ENCODE measurements at places on chromosomes 12 and 14. TPM values are rescaled to one million over a fixed set of nuclear protein-coding genes. Genes with fewer than 3 reads are reported as not detected.

GRCh38 chr12:3137268-3137781, 60.1 kb downstream of the TSPAN9 start:
- H3K4me3 ChIP-seq = no peak overlapping the region
- peaks cover 98% of the 10 kb centered on the region for H3K4me1 ChIP-seq
- peak overlapping the region; percentile 80 for H3K27ac ChIP-seq
- H3K36me3 ChIP-seq = no peaks in the 10 kb centered on the region

Gene KRT8
- 96.6 TPM for total RNA-seq

GRCh38 chr12:72110937-72111650, 161.1 kb upstream of the TRHDE start:
- DNase-seq = no peak
- H3K4me1 ChIP-seq = no peaks in the 10 kb centered on the region
- H3K27ac ChIP-seq = no peak overlapping the region
- no peak overlapping the region for H3K4me3 ChIP-seq
- no peaks in the 10 kb centered on the region for H3K27me3 ChIP-seq
- H3K36me3 ChIP-seq = no peaks in the 10 kb centered on the region

Gene CRACR2A
- total RNA-seq = 9.4 TPM

Gene AMDHD1
- total RNA-seq = 0.55 TPM

DNA sequence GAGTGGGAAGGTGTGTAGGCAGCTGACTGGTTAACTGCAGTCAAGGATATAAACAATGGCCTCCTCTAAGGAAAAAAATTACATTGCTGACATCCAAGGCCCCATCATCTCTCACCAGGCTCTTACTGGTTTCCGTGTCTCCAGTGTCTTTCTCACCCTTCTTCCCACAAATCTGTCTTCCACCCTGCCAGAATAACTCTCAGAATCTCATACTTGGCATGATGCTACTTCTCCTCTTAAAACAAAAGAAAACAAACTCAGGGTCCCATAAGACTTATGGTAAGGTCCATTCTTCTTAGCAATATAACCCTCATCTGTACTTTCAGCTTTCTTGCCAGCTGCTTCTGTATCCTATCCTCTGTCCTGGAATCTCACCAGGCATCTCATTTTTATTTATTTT, 68.9 kb downstream of the SUSD6 start:
- DNase-seq = no peak
- no peak overlapping the region for H3K4me3 ChIP-seq
- peaks cover 19% of the 10 kb centered on the region for H3K4me1 ChIP-seq
- H3K27ac ChIP-seq = no peak overlapping the region

- H3K27me3 ChIP-seq = no peaks in the 10 kb centered on the region
- H3K4me3 ChIP-seq = no peak overlapping the region
- no peak for DNase-seq
- no peak overlapping the region for H3K27ac ChIP-seq
- no peaks in the 10 kb centered on the region for H3K36me3 ChIP-seq
Measured at GRCh38 chr14:95951359-95951758, 74.7 kb downstream of the TUNAR start.

DNA sequence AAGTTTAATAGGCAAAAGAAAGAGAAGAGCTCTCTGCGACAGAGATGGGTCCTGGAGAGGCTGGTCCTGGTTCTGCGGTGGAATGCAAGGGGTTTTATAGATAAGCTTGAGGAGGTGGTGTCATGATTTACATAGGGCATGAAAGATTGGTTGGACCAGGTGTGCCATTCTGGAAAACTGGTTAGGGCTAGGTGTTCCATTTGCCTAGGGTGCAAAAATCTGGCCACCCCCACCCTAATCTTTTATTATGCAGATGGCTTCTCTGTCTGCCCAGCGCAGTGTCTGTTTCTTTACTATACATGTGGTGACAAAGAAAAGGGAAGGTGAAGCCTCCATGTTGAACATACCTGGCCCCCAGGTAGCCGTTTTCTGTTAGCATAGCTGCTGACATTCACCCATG, 65.4 kb downstream of the ERC1 start:
- no peak for DNase-seq
- H3K27ac ChIP-seq = no peak overlapping the region
- H3K4me1 ChIP-seq = peaks cover 17% of the 10 kb centered on the region
- H3K36me3 ChIP-seq = no peaks in the 10 kb centered on the region
- H3K27me3 ChIP-seq = no peaks in the 10 kb centered on the region

GRCh38 chr12:58850826-58851225, 69.5 kb downstream of the LRIG3 start:
- H3K36me3 ChIP-seq = no peaks in the 10 kb centered on the region
- H3K4me3 ChIP-seq = no peak overlapping the region

DNA sequence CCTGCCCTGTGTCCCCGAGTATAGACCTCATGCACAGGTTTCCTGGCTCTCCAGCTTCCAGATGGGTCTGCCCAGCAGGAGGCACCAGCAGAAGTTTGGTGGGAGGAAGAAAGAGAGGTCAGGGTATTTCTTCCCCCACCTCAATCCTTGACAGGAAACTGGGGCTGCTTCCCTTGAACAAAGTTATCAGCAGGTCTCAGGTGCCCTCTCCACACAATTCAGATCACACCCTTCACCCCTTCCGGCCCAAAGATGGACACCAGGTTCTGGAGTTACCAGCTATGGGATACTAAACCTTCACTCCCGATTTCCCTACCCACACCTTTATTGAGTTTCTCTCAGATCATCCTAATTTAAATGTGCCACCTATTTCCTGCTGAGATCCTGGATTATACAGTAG, 1.2 kb downstream of the SART3 start:
- DNase-seq = no peak
- H3K36me3 ChIP-seq = peaks cover 10% of the 10 kb centered on the region
- H3K27ac ChIP-seq = no peak overlapping the region
- peaks cover 7% of the 10 kb centered on the region for H3K4me1 ChIP-seq

DNA sequence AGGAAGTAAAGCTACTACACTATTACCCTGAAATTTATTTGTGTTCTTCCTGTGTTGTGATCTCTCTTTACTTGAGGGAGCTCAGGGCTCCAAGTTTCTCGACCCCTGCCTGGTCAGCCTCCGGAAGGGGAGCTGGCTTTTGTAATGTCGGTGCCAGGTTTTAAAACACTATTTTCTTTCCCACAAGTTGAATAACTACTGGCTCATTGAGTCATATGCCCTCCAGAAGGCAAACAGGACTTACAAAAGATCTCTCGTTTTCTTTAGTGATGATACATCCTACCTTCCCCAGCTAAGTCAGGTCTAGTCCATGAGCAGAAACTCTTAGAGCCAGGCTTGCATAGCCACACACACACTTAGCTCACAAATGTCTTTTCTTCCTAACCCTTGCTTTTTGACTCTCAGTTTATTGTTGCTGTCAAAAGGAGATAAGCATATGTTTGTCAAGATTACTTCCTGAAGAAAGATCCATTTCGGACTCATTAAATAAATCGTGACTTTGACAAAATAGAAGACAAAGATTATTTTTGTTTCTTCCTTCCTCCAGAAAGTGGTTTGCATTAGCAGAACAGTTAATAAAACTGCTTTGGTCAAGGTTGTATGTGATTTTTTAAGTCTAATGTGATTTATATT, 209.8 kb upstream of the FLRT2 start:
- no peak overlapping the region for H3K4me3 ChIP-seq
- H3K36me3 ChIP-seq = no peaks in the 10 kb centered on the region
- no peaks in the 10 kb centered on the region for H3K4me1 ChIP-seq
- no peak overlapping the region for H3K27ac ChIP-seq
- no peak for DNase-seq
- no peaks in the 10 kb centered on the region for H3K27me3 ChIP-seq

- H3K4me1 ChIP-seq = no peaks in the 10 kb centered on the region
- H3K4me3 ChIP-seq = no peak overlapping the region
- H3K27me3 ChIP-seq = peaks cover 5% of the 10 kb centered on the region
- DNase-seq = no peak
- no peaks in the 10 kb centered on the region for H3K36me3 ChIP-seq
Measured at GRCh38 chr12:132474237-132474741, 15.7 kb upstream of the FBRSL1 start.

Gene NRL
- 2.5 TPM for total RNA-seq

GRCh38 chr12:4819654-4820053, 90.1 kb upstream of the KCNA1 start:
- no peak overlapping the region for H3K4me3 ChIP-seq
- H3K36me3 ChIP-seq = no peaks in the 10 kb centered on the region
- no peak for DNase-seq
- H3K27ac ChIP-seq = no peak overlapping the region
- no peaks in the 10 kb centered on the region for H3K27me3 ChIP-seq

GRCh38 chr12:121138284-121138683, 5.6 kb downstream of the P2RX7 start:
- no peak overlapping the region for H3K27ac ChIP-seq
- H3K27me3 ChIP-seq = no peaks in the 10 kb centered on the region
- no peak for DNase-seq
- peaks cover 5% of the 10 kb centered on the region for H3K4me1 ChIP-seq
- no peak overlapping the region for H3K4me3 ChIP-seq
- no peaks in the 10 kb centered on the region for H3K36me3 ChIP-seq

- H3K27me3 ChIP-seq = no peaks in the 10 kb centered on the region
- peak; percentile 41 for DNase-seq
- no peaks in the 10 kb centered on the region for H3K36me3 ChIP-seq
- no peak overlapping the region for H3K4me3 ChIP-seq
- H3K27ac ChIP-seq = peak overlapping the region; percentile 59
- peaks cover 7% of the 10 kb centered on the region for H3K4me1 ChIP-seq
Measured at GRCh38 chr12:124188561-124189405, 106.1 kb upstream of the RFLNA start.

- H3K4me3 ChIP-seq = no peak overlapping the region
- no peak overlapping the region for H3K27ac ChIP-seq
- H3K36me3 ChIP-seq = no peaks in the 10 kb centered on the region
- H3K4me1 ChIP-seq = no peaks in the 10 kb centered on the region
Measured at GRCh38 chr12:46763230-46763629, 62.6 kb downstream of the SLC38A4 start.

DNA sequence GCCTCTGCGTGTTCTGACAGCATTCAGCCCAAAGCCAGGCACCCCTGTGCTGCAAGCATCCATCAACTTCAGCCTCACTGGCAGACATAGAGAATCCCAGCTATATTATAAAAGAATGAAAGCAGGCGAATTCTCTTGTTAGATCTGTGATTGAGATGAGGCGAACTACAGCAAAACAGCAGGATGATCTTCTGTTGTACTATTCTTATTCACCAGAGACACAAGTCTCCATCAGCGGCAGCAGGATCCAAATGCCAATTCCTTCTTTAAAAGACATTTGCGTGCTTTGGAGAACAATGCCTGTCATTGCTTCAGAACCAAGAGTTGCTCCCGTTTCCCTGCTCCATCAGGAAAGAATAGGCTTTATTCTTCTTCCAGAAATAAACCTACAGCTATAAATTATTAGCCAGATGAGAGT, 188.9 kb downstream of the SLC41A2 start:
- no peak overlapping the region for H3K27ac ChIP-seq
- H3K27me3 ChIP-seq = no peaks in the 10 kb centered on the region
- no peaks in the 10 kb centered on the region for H3K4me1 ChIP-seq
- H3K4me3 ChIP-seq = no peak overlapping the region
- no peaks in the 10 kb centered on the region for H3K36me3 ChIP-seq
- DNase-seq = no peak

GRCh38 chr12:69385038-69385437, 25.5 kb downstream of the YEATS4 start:
- no peaks in the 10 kb centered on the region for H3K27me3 ChIP-seq
- H3K4me1 ChIP-seq = no peaks in the 10 kb centered on the region
- no peak overlapping the region for H3K27ac ChIP-seq
- H3K4me3 ChIP-seq = no peak overlapping the region
- no peak for DNase-seq

DNA sequence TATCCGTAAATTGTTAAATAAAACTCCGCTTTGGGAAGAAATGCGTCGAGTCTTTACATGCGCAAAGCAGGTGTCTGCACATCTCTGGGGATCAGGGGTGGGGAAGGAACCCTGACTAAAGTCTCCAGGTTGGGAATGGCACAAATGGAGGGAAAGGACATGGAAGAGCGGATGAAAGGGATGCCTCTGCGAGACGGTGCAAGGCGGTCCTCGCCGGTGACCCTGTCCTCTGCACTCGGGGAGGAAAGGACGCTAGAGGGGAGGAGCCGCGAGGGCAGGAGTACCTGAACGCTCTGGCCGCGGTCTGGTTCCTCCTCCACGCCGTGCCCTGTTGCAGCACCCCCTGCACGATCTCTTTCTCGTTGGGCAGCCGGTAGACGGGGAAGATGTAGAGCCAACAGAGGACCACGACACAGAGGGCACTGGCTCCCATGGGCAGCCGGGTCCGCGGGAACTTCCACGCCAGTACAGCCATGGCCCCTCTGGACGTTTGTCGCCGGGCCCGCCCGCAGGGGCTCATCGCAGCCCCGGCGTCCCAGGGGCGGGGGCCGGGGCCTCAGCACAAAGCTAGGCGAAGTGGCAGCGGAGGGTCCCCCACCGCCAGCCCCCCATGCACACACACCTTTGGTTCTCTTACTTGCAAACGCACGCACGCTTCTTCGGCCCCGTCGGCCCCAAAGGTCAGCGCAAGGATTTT, 646 bp downstream of the ST8SIA1 start:
- peaks cover 7% of the 10 kb centered on the region for H3K27me3 ChIP-seq
- H3K4me1 ChIP-seq = no peaks in the 10 kb centered on the region
- no peaks in the 10 kb centered on the region for H3K36me3 ChIP-seq
- DNase-seq = no peak
- H3K27ac ChIP-seq = no peak overlapping the region
- peak overlapping the region; percentile 34 for H3K4me3 ChIP-seq

- no peaks in the 10 kb centered on the region for H3K27me3 ChIP-seq
- no peak overlapping the region for H3K27ac ChIP-seq
- no peak overlapping the region for H3K4me3 ChIP-seq
- no peak for DNase-seq
Measured at GRCh38 chr14:38243696-38244240, 12.1 kb downstream of the CLEC14A start.

DNA sequence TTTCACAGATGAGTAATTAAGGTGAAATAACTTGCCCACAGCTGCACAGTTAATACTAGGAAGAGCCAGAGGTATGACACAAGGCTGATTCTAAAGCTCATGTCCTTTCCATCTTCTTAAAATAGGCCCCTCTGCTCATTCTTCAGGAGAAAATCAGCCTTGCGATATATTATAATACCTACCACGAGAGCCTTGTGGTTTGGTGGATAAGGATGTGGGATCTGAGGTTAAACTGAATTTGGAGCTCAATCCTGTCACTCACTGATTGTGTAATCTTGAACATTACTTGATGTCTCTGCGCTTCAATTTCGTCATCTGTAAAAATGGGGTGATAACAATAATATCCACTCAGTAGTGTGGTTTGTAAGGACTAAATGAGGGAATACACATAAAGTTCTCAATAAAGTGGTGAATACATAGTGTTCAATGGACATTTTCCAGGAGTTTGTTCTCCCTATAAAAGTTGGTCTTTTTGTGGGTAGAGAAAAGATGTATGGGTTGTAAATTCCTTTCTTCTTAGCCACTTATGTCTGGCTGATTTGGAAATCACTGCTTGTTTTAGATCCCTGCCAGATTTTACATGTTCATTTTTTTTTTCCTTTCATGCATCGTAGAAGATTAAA, 25.1 kb upstream of the ATP2B1 start:
- H3K4me1 ChIP-seq = peaks cover 25% of the 10 kb centered on the region
- no peaks in the 10 kb centered on the region for H3K27me3 ChIP-seq
- H3K36me3 ChIP-seq = no peaks in the 10 kb centered on the region

DNA sequence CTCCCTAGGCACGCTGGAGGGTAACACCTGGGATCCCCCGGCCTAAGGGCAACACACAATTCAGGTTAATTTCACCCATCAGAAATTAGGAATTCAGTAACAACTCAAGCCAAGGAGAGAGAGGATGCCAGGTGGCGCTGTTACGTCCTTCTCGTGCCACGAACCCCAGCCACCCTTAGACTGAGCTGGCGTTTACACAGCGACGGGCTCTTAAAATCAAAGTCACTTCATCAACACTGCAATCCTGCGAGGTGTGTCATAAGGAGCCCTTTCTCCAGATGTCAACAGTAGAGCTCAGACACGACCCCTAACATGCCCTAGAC, 110.6 kb upstream of the TMEM132D start:
- H3K27ac ChIP-seq = no peak overlapping the region
- DNase-seq = no peak
- no peak overlapping the region for H3K4me3 ChIP-seq
- peaks cover 13% of the 10 kb centered on the region for H3K27me3 ChIP-seq
- no peaks in the 10 kb centered on the region for H3K4me1 ChIP-seq
- H3K36me3 ChIP-seq = no peaks in the 10 kb centered on the region

Measured in heart left ventricle (tissue), 16 donors.